ENCODE measurements at places on chromosomes 12 and 14.

GRCh38 chr12:61137677-61138414 lies 1122.4 kb upstream of the USP15 start:
- no peak for DNase-seq

GRCh38 chr14:22464422-22465142 lies 124.4 kb downstream of the DAD1 start:
- no peak for DNase-seq

DNA sequence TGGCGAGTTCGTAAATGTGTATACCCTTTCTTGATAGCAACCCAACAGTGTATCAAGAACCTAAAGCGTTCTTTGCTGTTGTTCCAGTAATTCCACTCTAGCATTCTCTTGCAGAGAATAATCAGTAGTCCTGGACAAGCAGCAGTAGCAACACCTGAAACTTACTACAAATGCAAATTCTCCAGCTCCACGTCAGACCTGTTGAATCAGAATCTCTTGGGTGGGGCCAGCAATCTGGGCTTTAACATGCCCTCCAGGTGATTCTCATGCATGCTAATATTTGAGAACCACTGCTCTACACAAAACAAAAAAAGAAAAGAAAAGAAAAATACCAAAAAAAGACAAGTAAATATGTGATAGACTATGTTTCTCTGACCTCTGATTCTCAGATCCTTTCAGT lies 10.1 kb downstream of the PTGDR start:
- no peak for DNase-seq

GRCh38 chr14:24315243-24315806 lies 4.0 kb downstream of the LTB4R start:
- no peak for DNase-seq

- DNase-seq = peak; percentile 20
Measured at GRCh38 chr12:121400332-121401139, 618 bp downstream of the RNF34 start.

DNA sequence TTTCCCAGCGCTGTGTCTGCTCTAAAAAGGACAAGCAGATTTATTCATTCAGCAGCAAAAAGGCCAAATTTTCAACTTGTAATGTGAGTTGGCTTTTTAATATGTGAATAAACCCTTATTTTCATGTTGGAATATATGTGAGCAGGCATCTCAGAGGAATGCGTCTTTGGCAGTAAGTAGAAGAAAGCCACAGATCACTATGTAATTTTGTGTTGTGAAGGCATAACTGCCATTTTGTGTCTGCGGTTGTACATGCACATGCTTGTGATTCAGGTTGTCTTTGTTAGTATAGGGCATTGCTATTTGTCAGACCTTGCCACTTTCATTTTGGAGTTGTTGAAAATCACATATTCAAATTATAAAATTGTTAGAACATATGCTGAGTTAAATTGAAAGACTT lies 398.8 kb upstream of the RGS6 start:
- no peak for DNase-seq
